ENCODE measurements at places on chromosomes 2 and 18.

DNA sequence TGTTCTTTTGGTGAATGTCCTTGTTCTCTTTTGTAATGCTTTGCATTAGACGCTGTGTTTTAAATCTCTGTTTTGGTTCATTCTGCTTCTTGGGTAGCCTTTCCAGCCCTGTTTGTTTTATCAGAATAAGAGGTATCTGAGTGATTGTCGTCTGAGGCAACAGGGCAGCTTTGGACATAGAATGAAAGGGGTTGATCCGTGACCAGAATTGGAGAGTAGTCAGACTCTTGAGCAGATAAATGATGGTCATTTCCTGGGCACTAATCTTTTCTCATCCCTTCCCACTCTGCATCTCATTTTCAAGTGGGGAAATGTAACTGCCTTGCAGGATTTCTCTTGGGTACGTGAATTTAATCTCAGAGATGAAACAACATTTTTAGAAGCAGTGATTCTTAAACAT lies 61.4 kb downstream of the TAF4B start:
- no peak for DNase-seq

- no peak for DNase-seq
These were observed 2.2 kb upstream of the CTDSP1 start for GRCh38 chr2:218397463-218397819.

- DNase-seq: no peak
These were observed 405.1 kb upstream of the CWC22 start for GRCh38 chr2:180412219-180412618.

DNA sequence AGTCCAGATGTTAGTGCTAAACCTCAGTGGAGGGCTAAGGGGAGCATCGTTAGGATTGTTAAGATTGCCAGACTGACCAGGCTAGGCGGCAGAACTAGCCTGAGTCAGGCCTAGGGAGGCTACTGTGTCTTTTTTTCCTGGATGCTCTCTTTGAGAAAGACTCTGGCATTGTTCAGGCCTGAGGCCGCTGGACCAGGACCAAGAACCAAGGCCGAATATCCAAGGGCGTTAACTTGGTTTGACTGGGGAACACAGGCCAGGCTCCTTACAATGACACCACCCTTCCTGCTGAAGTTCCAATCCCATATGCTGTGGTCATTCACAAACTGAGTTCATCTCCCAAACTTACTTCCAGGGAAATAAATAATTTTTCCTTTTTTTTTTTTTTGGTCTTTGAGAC lies 10.6 kb downstream of the HTRA2 start:
- no peak for DNase-seq

- no peak for DNase-seq
These were observed 1064.1 kb upstream of the CNTNAP5 start for GRCh38 chr2:122960759-122961641.

- no peak for DNase-seq
These were observed 47.6 kb downstream of the ITGAV start for GRCh38 chr2:186637497-186637800.

- DNase-seq: no peak
These were observed 177.4 kb downstream of the RPIA start for GRCh38 chr2:88868861-88869260.

- DNase-seq: no peak
These were observed 160.7 kb downstream of the SH3RF3 start for GRCh38 chr2:109289504-109290222.

DNA sequence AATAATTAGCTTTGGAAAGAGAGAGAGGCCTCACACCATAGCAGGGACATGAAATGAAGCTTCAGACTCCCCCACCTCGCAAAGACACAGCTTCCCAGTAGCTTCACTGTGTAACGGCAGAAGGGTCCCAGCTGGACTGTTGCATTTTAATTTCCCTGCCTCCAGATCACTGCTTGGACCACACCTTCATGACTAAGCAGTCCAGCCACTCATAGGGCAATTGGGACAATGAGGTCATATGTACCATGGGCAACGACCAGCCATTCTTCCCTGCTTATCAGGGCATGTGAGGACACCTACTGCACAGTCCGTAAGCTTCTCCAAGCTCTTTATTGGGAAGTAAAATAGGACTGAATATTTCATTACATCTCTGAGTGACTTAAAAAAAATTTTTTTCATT lies 183.0 kb downstream of the MREG start:
- no peak for DNase-seq

DNA sequence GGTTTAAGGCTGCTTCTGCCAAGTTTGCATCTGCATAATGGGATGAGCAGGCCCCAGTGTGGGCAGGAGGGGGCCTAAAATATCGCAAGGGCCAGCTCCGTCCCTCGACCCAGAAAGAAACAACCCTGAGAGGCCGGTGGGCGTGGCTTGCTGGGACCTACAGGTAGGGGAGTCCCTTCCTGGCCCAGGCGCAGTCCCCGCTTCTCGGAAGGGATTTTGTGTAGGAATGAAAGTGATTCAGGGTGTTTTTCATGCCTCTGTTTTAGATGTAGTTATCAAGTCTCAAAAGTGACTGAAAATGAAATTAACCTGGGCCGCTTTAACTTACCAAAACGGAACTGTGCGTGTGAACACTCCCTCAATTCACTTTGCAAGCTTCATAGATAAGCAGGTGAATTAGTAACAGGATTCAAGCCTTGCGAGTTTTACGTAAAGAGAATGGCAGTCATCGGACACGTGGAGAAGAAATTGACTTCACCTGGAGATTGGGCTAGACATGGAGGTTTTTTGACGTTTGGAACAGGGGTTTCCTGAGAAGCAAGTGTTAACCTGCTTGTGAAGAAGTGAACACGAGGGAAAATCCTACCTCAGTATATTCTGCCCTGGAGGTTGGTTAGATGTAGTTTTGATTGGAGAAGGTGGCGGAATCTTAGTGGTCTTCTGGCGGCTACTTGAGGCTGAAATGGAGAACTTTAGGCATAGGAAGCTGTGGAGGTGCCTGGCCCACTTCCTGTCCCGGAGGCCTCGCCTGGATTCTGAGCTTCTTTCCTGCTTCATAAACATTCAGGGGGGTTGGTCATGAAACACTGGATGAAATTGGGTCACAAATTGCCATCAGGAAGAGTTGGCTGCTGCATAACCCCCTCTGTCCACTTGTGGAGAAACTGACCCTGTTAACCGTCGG lies 1.7 kb downstream of the NCK2 start:
- DNase-seq: peak; percentile 59

- no peak for DNase-seq
These were observed 38.1 kb downstream of the AGFG1 start for GRCh38 chr2:227509824-227510619.

DNA sequence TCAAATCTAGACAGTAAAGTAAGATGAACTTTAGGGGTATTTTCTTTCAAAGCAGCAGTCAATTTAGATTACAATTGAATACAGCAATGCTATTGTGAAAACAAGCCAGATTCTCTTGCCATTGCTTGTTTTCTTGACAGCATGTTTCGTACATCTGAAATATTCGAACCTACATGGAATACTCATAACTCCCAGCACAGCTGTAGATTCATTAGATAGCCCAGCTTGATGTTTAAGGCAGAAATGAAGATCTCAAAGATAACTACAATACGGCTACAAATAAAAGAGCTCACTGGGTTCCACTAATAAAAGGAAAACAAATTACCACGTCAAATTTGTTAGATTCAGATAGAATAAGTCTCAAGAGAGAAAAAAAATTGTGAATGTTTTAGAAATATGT lies 208.8 kb downstream of the WDPCP start:
- DNase-seq: no peak

- DNase-seq: no peak
These were observed 1.3 kb upstream of the NPPC start for GRCh38 chr2:231927566-231927890.

DNA sequence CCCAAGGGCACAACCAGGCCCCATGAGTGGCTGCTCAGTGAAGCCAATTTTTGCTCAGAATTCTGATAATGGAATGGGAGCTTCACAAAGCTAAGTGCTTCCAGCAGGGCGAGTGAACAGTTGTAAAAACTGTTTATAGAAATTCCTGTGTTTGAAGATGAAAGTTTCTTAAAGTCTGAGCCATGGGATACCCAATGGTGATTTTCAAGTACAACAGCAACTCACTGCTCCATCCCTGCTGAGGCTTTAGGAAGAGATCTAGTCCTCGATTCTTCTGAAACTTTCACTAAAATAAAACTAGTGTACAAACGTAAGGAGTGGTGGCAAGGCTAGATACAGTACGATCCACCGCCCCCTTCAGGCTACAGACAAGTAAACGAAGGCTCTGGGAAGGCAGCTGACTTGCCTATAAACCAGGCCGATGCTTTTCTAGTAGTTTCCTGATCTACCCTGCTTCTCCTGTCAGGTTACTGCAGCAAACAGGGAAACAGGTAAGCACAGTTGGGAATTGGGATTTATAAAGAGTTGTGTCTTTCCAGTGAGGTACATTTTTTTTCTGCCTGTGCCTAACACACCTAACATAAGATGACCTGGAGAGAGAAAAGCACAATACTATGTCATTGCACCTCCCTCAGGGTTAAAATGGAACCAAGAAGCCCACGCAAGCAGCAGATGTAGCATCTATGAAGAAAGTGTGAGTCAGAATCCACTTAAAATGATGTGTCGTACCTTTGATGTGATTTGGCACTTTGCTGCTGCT lies 108.7 kb downstream of the UXS1 start:
- no peak for DNase-seq

- DNase-seq: no peak
These were observed 297.9 kb upstream of the MMADHC start for GRCh38 chr2:149885468-149885867.

DNA sequence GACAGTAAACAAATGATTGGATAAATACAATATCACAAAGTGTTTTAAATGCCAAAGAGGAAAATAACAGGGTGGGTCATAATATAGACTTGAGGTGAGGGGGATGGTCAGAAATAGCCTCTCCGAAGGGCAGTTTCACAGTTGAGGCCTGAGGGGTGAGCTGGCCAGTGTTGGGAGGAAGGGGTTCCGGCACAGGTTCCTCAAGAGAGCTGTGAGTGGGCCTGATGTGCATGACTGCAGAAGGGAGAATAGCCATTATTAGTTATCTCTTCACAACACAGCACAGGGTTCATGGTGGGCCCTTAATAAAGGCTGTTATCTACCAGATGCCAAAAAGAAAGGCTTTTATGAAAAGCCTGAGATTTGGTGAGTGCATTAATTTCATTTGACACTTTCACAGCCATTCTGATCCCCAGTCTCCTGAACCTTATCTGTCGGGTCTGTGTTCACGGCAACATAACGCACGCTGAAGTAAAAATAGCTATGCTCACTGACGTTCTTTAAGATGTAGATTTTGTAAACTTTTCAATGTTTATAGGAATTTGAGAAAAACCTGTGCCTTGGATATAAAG lies 39.6 kb downstream of the POLR1A start:
- DNase-seq: no peak

DNA sequence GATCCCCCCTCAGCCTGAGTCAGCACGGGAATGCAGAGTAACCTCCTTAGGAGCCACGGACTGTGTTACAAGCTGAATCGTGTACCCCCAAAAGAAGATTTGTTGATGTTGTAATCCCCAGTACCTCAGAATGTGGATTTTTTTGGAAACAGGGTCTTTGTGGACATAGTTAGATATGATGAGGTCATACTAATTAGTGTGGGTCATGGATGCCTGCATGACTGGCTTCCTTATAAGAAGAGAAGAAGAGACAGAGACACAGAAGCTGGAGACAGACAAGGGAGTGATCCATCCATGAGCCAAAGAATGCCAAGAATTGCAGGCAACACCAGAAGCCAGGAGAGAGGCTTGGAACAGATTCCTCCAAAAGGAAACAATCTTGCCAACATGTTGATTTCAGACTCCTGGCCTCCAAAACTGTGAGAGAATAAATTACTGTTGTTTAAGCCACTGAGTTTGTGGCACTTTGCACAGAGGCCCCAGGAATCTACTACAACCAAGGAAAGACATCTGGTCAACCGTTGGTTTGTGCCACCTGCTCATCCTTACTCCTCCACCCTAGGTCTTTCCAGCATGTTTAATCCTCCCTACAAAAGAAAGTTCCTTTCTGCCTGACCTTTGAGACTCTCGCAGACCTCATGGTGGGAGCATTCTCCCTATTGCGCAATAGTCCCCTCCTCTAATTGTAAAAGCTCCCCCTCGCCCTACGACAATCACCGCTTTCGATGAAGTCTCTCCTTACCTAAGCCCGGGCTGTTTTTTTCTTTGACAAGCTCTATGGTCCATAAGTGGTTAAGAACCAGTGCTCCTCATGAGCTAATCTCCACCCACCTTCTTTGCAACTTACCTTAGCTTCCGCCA lies 91.6 kb downstream of the DNER start:
- no peak for DNase-seq

DNA sequence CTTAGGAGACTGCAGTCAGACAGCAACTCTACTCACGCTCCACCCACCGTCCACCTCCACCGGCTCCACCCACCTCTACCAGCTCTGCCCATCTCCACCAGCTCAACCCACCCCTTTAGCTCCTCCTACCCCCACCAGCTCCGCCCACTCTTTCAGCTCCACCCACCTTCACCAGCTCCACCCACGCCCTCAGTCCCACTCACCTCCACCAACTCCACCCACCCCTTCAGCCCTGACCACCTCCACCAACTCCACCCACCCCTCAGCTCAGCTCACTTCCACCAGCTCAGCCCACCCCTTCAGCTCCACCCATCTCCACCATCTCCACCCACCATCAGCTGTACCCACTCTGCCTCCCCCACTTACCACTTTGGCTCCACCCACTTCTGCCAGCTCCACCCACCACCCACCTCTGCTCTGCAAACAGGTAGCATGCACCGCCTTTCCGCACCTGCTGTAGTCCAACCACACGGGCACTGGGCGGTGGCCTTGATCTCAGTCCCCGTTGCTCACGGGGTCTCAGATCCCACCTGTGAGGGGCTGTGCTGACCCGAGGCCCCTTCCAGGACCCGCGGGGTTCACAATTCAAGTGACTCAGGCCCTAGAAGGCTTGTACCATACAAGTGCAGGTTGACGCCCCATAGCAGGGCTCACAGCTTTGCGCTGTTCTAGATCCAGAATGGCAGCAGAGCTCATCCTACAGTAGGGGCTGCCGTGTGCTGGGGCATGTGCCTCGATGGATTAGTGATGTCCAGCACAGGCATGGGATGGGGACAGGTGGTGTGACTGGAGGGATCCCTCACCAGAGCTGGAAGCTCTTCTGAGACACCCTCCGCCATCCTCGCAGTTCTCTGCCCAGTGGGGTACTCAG lies 77.2 kb upstream of the OTOS start:
- no peak for DNase-seq

DNA sequence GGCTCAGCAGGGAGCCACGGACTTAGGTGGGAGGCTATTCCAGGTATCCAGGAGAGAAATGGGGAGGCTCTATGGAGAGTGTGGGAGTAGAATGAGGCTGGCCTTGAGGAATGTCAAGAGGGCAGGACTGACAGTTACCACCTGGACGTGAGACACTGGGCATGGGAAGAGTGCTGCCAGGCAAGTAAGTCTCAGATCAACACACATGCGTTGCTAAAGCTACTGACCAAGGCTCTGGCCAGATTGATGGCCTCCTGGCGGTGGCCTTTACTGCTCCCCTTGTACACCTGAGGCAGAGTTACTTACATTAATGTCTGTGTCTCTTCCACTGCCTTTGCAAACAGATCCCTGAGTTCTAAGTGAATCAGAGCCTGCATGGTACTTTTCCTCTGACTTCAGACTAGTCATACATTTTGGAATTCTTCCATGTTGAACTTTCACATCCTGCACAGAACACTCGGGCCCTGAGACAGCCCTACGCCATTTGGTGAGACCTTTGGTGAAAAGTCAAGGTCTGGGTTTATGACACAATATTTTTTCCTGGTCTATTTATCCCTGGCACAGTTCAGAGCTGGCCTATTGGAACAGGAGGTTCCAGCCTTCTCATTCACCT lies 398.8 kb upstream of the TRIB2 start:
- no peak for DNase-seq

All from naive B cell (primary cell).